ENCODE measurements at places on chromosomes 4 and X.

- no peak for DNase-seq
These were observed 85.9 kb upstream of the NKX1-1 start for GRCh38 chr4:1492142-1492457.

GRCh38 chrX:2784026-2784425 is 32.2 kb downstream of the XG start:
- no peak for DNase-seq

DNA sequence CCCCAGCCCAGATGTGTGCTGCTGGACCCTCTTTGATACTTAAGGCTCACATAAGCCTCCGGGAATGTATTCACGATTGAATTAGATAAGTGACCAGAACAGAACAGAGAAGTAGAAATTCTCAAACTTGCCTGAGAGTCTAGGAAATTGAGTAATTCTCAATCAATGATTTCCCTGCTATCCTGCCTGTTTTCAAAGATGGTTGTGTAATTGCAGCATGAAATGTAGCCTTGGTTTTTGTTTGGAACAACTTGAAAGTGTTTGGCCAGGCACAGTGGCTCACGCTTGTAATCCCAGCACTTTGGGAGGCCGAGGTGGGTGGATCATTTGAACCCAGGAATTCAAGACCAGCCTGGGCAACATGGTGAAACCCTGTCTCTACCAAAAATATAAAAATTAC is 41.2 kb downstream of the TNIP2 start:
- no peak for DNase-seq

- DNase-seq = peak; percentile 65
These were observed 19.5 kb downstream of the CNGA2 start for GRCh38 chrX:151754047-151754429.

DNA sequence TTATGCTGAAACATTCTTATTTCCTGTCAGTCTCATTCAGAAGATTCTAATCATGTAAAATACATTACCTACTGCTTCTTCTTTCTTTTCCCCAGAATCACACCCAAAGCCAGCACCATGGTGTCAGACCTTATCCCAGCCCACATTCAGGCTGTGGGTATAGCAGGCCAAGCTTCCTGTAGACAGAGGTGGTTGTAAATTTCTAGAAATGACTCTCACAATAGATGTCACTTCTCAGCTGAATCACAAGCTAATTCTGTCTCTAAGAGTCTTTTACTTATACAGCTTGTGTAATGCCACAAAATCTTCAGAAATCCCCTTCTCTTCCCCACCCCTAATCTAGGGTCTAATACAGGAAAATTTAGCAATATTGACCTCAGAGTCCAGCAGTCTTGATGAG is 239.6 kb downstream of the PARM1 start:
- DNase-seq = no peak

DNA sequence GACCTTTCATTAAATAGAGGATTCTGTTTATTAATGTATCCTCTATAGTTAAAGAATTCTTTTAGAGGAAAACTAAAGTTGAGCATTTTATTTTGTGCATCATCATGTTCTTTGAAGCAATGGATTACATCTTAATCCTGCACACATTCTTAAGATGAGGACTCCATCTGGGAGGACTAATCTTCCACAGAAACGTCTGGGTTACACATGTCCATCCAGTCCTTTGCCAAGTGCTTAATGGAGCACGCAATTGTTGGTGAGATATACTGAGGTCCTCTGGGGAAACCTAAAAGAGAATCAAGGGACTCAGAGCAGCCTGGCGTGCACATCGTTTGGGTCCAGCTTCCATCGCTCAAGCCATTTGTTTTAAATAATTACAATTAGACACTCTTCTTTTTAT is 115.1 kb upstream of the SFRP2 start:
- DNase-seq = no peak

GRCh38 chr4:146059865-146060264 is 115.7 kb upstream of the LSM6 start:
- DNase-seq = no peak

DNA sequence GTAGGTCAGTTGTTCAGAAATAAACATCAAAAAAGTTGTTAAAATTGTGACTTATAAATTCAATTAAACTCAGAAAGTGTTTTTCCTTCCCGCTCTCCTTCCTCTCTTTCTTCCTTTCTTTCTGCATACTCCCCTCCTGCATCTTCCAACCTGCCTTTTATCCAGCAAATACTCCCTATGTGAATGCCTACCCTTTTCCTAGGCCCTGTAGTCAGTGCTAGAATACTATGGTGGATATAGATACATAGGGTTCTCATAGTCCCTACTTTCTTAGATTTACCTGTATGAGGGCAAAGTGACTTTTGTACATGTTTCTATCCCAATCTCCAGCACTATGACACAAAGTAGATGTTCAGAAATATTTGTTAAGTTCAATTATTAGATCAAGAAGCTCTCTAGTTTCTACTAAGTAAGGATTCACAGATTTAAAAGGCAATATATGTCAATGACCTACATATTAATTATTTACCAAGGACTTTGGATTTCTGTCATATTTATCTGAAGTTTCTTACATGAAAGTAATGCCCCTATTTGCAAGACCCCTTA is 732 bp downstream of the SULT1E1 start:
- no peak for DNase-seq

GRCh38 chr4:152079079-152079478 is 318.3 kb upstream of the GATB start:
- DNase-seq = no peak

Measured in astrocyte of the cerebellum (primary cell).